RPMI7951 (cell line): ENCODE measurements at places on chromosomes 5 and 9. TPM values are rescaled to one million over a fixed set of nuclear protein-coding genes. Genes with fewer than 3 reads are reported as not detected.

DNA sequence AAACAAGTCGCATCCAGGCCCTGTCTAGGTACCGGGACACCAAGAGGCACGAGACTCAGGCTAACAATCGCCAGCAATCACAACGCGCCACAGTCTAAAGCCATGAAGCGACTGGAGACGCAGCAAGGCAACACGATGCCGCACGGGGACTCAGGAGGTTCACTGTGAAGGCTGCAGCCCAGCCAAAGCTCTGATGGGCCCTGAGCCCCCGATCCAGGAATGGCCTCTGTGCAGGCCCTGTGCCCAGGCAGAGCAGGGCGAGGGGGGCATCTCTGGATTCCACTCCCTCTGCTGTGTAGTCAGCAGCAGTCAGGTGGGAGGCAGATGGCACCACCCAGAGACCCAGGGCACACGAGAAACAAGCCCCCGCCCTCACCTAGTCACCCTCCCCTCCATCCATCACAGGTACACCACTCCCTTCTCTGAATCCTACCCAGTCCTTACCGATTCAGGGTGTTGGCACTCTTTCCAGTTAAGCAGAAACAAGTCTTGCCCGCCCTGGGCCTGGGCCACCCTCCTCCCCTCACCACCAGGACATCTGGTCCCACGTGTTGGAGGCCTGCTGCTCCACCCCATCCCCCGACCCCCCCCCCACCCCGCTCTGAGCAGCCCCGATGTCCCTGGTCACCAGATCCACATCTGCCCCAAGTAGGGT, 1.1 kb downstream of the RALGDS start:
- DNase-seq, result no peak

DNA sequence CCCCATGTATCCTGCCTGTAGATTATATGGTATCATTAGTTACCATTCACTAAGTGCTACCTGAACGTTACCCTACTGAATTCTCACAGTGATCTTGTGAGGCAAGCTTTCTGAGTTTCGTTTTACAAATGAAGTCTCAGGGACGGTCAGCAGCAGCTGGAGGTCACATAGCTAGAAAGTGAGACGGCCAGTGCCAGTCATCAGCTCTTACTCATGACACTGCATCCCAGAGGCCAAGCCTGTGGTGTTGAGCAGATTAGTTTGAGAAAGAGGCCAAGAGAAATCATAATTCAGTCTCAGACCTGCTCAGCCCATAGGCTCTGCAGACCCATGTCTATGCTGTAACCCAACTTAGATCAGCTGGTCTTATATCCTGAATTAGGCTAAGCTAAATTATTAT, 95.7 kb upstream of the EGFLAM start:
- peak; percentile 18 for DNase-seq

IFNK gene
- not detected in 2 replicates for total RNA-seq

PDZD2 gene
- under 0.01 and 0.10 TPM in 2 replicates for total RNA-seq

DNA sequence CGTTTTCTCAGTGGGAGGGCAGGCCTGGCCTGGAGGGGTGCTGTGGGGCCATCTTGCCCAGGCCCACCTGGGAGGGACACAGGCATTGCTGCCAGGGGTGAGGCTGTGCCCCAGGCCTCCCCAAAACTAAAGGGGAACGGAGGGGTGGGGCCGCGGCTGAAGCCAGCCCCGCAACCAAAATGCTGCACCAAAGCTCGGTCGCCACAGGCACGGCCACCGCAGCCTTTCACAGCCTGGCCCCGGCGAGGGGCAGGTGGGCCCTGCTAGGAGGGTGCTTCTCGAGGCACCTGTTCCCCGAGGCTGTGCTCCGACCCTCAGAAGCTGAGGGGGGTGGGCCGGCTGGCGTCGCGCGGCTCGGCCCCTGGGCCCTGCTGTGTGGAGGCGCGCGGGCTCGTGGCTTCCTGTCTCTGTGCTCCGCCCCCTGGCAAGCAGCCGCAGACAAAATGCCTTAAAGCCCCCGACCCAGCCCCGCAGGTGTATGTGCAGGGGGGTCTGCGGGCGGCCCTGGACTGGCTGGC, 57.6 kb downstream of the JAK2 start:
- DNase-seq, result no peak

GRIA1 gene
- 0.29 TPM in 1 of 2 replicates, not detected in the other for total RNA-seq

DNA sequence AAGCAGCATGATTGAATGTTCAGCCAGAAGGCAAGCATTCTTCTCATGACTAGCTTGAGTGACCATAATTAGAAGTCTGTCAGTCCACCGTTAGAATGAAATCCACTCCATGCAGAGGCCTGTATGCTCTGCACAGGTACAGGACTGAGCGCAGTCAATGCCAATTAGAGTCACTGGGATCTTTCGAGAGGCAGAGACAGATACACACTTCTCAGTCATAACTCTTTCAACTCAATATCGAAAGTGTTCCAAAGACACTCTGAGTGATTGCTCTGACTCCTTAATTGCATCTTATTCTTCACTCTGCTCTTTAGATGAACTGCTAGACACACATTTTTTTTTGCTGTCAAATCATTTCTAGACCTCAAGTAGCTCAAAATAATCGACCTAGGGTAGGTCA, 203.6 kb downstream of the GABRB2 start:
- DNase-seq, result no peak

GOLM1 gene
- total RNA-seq, result 29.9 and 31.9 TPM in 2 replicates

DNA sequence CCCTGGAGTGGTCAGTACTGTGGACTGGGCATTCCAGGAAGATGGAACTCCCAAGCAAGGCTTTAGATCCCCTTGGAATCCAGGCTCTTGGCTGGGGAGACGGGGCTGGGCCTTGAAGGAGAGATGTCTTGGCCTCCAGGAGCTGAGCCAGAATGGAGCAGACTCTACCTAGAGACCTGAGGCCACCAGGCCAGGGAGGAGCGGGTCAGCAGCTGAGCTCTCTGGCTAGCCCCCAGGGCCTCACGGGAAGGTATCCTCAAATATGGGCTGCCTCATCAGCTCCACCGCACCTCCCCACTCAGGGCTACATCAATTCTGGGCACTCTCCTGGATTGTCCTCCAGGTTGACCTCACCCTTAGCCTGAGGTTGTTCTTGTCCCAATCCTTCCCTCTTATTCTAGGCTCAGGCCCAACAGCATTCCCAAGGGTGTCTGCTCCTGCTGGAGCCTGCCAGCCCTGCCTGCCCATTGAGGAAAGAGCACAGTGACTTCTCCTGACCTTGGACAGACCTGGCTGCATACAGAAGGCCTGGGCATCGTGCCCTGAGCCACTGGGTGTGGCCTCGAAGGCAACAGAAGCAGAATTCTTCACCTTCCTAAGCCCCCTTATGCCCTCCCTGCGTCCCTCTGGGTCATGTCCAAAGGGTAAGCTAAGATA, 3.0 kb upstream of the PDLIM4 start:
- DNase-seq, result peak; percentile 43

DNA sequence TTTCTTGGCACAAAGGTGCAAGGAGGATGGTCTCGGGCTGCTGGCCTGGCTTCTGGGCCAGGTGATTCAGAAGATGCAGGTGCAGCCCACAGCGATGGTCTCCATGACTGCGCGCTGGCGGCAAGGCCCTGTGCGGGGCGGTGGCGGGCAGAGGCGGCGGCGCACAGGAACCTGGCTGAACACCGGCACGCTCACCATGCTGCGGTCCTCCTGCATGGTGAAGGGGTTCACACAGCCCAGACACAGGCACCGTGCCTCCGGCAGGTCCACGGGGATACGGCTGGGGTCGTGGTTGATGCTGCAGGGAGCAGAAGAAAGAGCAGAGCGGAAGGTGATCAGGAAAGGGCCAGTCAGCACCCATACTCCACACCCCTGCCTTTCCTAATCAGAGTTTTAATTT, 4.8 kb downstream of the IL17B start:
- no peak for DNase-seq

DNA sequence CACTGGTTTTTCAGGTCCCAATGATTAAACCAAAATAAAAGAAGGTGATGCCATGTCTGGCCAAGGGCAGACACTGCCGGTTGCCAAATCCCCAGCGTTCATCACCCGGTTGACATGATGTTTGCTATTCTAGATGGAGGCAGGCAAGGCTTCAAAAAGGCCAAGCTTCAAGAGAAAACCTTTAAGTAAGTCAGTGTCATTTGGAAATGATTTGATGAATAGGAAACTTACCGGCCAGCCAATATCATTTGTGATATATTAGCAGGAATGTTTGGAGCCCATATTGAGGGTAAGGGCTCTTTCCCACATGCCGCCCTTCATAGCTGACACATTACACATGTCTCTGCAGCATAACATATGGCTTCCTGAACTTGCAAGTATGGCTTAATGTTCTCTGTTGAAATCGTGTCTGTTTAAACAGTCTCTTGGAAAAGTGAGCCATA, 89.5 kb upstream of the TTC23L start:
- DNase-seq, result no peak

GRCh38 chr5:72302171-72302570, 17.9 kb downstream of the MRPS27 start:
- DNase-seq, result peak; percentile 43

DNA sequence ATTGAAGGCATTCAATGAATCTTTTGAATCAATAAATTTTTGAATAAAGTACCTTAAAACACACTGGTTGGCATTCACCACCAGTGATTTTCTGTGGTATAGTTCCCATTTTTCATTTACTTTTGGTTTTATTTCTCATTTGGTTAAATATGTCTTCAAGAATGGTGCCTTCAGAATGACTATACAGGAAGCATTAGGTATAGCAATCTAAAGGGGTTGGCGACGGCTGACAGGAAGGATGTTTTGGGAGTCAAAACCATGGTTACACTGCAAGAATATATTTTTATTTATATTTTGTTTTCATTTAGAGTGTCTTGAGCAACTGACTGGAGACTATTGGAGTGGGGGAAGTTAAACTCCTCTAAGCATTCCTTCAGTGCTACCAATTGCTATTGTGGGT, 235.7 kb downstream of the HTR1A start:
- DNase-seq, result no peak

CCL19 gene
- not detected in 2 replicates for total RNA-seq

HAVCR2 gene
- total RNA-seq, result 0.84 and 2.0 TPM in 2 replicates

- DNase-seq, result peak; percentile 95
These were observed 23.1 kb upstream of the NSMF start for GRCh38 chr9:137482094-137482781.

DNA sequence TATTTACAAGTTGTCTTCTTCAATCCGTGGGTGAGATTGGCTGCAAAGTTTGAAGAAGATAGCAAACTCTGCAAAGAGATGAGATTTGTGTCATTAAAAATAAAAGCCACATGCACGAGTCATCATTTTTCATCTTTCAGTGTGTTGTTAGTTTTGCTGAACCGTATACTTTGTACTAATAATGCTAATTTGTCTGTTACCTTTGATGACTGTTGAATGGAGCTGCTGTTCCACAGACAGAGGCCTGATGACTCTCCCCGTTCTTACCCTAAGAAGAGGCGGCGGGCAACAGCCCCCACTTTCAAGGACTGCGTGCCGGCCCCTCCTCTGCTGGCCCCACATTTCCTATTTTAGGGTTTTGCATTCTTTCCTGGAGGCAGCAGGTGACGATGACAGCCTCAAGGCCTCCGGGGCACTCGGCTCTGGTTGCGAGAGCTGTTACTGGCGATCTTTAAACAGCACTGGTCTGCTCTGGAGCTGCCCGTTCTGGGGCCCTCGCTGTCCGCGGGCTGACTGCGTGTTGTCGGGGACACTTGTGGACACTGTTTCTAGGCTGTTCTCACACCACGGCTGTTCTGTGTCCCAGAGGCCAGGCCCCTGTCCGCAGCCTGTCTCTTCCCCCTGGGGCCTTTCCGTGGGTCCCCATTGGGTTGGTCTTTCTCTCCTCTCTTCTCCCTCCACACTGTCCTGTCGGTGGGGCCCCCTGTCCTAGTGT, 35.1 kb downstream of the NDUFS6 start:
- DNase-seq, result no peak

HNRNPA0 gene
- total RNA-seq, result 6.0 and 6.6 TPM in 2 replicates

GRCh38 chr5:59764361-59764760, 129.2 kb downstream of the PDE4D start:
- DNase-seq, result no peak

DNA sequence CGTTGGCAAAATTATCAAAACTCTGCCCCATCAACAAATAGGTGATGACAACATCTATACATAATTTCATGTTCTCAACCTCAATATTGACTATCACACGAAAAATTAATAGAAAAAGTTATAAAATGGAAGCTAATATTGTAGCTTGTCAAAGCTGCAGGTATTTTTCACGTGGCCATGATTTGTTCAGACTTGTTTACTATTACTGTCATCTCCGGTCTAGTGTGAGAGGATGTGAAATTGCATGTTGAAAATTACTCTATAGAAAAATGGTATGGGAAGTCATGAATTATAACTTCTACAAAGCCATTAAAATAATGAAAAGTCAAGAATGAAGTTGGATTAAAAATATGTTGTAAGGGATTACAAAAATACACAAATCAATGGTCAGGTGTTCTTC, 385.8 kb downstream of the PTPRD start:
- DNase-seq, result no peak

DNA sequence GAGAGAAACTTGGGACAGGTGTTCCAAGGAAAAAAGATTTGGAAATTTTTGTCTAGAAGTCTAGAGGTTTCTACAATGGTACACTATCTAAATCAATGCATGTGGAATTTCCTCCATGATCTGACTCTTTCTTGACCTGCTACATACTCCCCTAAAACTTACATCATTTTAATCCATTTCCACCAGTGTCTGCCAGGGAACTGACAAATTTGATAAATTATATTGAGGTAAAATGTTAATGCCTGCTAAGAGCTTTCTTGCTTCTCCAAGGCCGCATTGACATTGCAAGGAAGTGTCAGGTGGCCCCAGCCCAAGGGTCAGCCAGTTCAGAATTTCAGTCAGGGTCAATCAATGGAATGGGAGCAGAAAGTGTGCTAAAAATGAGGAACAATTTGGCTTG, 163.4 kb upstream of the FBXL17 start:
- no peak for DNase-seq

- DNase-seq, result no peak
These were observed 76.4 kb downstream of the KCNT1 start for GRCh38 chr9:135778421-135778820.

- peak; percentile 92 for DNase-seq
These were observed 147.0 kb upstream of the RASA1 start for GRCh38 chr5:87120518-87121303.

EPB41L4B gene
- total RNA-seq, result under 0.01 TPM in 1 of 2 replicates, not detected in the other

GRCh38 chr5:144308174-144308573, 137.5 kb downstream of the KCTD16 start:
- no peak for DNase-seq

DNA sequence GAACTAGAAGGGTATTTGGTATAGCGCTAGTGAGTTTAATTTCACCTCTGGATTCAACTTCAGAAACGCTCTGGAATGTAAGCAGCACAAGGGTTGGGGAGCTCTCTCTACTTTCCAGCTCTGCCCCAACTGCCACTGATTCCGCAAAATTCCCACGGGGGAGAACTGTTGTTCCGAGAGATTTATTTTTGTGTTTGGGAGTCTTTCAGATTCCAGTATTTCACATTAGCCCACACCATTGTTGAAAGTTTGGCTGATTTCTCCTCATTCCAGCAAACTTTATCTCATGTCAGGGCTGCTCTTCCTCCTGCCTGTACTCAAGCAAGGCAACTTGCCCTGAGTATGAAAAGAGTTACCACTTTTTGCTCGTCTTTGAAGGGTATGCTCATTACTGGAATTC, 198.5 kb upstream of the EGFLAM start:
- no peak for DNase-seq
